ENCODE measurements at places on chromosomes 2 and 18.

GRCh38 chr2:105139556-105140239 lies 101.8 kb downstream of the MRPS9 start:
- no peak for DNase-seq

- DNase-seq: no peak
Measured at GRCh38 chr2:175948191-175948590, 53.9 kb downstream of the LNPK start.

DNA sequence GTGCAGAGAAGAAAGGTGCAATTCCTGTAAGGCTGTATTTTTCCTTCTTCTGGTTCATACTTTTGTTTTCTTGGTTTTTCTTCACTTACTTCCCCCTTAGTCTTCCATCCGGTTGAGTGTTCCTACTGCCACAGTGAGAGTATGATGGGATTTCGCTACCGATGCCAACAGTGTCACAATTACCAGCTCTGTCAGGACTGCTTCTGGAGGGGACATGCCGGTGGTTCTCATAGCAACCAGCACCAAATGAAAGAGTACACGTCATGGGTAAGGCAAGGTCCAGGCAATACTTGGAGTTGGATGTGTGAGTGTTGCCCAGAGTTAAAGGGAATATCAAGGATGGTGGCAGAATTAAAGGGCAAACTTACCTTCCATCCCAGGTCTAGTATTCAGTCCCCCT lies 108.0 kb downstream of the DTNA start:
- DNase-seq: no peak

DNA sequence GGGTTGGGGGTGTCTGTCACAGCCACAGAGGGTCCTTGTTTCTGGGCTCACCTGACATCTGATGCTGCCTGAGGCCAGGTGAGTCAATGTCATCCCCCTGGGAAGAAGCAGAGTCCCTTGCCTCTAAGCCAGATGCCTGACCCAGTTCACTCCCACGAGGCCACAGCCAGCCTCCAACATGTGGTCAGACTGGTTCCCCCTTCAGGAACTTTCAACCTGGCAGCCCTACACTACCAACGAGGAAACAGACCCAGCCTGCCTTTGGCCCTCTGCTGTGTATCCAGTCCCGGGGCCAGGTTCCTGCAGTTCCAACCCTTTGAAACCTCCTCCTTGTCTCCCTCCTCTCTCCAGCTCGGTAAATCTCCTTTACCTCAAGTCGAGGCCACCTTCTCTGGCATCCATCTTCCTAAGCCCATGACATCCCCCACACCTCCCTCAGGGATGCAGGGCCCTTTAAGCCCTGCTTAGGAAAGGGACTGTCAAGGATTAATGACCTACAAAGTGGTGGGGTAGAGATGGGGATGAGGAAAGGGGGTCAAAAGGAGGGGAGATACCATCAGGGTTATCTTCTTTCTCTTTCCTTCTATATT lies 49.2 kb upstream of the SMAD2 start:
- no peak for DNase-seq

- no peak for DNase-seq
Measured at GRCh38 chr2:231294571-231295362, 96.3 kb downstream of the ARMC9 start.

DNA sequence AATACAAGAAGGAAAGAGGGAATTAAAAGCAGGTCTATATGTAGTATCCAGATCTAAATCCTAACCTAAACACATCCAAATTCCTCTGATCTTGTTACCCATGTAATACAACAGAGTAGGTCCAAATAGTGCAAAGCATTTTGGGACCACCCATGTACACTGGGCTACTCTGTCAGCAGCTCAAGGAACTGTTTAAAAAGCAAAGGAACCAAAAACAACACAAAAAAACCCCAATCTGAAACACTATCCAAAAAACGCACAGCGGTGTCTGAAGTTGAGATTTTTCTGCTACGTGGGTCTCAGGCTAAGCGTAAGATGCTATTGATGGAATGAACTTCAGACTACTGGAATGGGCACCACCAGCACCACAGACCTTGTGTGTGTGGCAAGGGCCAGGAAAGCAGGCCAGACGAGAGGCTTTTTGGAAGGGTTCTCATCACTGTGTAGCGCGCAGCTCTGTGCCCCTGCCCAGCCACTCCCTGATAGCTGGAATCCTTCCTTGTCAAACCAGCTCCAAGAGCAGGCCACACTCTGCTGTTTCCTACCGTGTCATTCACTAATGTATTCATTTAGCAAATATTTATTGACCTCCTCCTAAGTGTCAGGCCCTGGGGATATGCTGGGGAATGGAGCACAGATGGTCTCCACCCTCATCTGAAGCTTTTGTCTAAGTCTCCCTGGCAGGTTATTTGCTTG lies 101.4 kb downstream of the COLEC12 start:
- no peak for DNase-seq

GRCh38 chr2:173544641-173545363 lies 190.1 kb downstream of the CDCA7 start:
- no peak for DNase-seq

GRCh38 chr2:168105127-168105683 lies 142.2 kb downstream of the STK39 start:
- DNase-seq: no peak

GRCh38 chr2:42084231-42084671 lies 36.4 kb downstream of the PKDCC start:
- no peak for DNase-seq

DNA sequence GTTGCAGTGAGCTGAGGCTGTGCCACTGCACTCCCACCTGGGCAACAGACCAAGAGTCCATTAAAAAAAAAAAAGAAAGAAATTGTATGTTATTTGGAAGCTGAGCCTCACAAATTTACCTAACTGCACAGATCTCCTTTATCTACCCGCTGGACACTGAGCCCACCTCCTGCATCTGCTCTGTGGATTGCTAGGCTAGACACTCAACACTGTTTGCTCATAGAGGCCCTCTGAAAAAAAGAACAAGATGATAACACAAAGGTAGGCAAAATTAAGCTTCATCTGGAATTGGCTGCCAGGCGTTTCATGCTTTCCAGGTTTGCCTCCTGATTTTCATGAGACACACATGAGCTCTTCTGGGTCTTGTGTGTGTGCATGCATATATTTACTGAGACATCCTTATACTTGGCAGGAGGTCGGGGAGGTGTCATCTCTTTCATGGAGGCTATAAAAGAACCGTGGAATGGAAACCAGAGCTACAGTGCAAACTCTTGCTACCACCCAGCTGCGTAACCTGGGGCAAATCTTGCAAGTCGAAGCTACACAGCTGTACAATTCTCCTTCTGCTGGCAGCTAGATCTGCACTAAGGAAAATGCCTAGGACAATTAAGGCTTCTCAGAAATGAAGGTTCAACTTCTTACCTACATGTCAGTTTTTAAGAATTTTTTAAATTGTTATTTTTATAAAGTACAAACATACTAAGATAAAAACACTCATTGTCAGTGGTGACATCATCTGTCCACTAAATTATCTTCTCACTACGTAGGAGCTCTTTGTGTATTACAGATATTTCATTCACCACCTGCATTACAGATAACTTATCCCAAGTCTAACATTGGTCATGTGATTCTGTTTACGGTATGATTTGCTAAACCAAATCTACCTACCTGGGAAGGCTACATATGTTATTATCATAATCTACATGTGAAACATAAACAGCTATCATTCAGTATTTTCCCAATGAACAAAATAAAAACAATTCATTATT lies 63.1 kb downstream of the CABYR start:
- DNase-seq: no peak

- DNase-seq: no peak
Measured at GRCh38 chr2:232280341-232280740, 98.2 kb upstream of the ALPP start.

DNA sequence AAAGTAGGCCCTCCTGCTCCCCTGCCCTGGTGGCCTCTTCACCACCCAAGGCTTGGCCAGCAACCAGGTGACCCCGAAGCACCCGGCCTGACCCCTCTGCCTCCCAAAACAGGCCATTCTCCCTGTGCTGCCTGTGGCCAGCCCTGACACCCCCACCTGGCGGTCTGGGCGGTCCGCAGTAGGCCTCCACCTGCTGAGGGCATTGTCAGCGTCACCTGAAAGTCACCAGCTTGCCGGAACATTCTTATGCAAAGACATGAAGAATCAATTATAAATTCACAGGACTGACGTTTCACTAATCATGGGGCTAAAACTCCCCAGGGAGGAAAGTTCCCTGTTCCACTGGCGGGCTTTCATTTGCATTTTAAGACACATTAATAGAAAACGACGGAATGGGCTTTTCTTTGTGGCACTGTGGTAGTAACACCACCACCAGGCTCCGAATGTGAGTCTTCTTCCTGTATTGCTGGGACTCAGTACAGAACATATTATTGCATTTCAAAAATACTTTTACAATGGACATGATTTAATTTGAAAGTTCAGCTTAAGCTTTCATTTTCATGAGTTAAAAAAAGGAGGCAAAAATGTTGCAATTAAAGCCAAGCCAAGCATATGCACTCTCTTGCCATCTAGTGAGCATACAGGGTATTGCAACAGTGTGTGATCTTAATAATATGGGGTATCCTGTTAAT lies 57.4 kb downstream of the ADI1 start:
- DNase-seq: no peak

- DNase-seq: no peak
Measured at GRCh38 chr2:28095622-28096021, 205.1 kb downstream of the BABAM2 start.

DNA sequence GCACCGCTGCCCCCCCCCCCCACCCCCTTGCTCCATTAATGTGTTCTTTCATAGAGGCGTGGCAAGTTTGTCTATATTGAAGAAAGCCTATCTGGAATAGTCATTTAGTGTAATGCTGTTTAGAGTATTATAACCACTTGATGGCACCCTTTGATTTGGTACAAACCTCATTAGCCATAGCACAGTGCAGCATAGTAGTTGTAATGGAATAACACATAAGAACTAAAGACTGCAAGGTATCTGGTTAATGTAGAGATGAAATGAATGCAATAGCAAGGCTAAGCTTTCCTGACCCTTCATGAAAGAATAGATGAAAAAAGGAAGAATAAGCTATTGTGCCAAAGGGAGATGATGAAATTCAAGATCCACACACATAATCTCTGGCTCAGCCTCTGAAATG lies 81.9 kb downstream of the EHBP1 start:
- no peak for DNase-seq

DNA sequence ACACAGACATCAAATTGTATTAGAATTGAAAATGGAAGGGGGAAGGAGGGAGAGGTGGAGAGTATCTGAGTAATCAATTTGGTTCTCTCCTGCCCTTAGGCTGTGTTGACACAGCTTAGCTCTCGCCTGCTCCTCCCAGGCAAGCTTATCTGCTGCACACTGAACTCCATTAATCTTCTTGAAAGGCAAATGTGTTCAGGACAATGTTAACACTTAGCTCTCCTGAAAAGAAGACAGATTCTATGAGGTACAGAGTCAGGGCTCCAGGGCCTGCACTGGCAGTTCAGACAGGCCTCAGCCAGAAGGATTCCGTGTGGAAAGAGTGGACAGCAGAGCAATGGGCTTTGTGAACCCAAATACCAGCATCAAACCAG lies 430.0 kb upstream of the TNP1 start:
- DNase-seq: no peak

DNA sequence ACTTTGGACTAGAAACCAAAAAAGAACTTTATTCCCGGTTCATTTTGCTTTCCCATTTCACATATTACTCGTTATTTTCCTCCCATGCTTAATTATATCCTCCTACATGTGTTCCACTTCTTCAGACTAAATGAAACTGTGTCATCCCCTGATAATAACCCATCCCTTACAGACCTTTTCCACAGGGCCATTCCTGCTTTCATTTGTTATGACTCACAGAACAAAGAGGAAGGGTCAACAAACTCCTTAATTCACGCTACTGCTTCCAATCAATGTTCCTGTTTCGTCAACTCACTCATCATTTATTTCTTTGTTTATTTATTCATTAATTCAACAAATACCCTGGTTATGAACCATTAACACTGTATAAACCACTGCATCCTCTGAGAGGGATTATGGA lies 104.5 kb downstream of the ZEB2 start:
- DNase-seq: no peak

DNA sequence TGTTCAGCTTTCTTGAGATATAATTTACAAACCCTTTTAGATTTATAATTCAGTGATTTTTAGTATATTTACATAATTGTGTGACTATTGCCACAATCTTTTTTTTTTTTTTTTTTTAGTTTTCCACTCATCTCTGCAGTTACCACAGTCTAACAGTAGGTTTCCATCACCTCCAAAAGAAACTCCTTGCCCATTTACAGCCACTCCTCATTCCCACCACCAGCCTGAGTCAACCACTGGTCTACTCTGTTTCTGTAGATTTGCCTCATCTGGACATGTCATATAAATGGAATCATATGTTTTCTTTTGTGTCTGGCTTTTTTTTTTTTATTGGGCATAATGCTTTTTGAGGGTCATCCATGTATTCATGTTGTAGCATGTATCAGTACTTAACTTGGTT lies 16.1 kb downstream of the MTX2 start:
- DNase-seq: no peak

GRCh38 chr18:78939105-78939504 lies 40.5 kb upstream of the SALL3 start:
- DNase-seq: no peak

GRCh38 chr2:169782513-169782912 lies 16.2 kb upstream of the SSB start:
- no peak for DNase-seq

DNA sequence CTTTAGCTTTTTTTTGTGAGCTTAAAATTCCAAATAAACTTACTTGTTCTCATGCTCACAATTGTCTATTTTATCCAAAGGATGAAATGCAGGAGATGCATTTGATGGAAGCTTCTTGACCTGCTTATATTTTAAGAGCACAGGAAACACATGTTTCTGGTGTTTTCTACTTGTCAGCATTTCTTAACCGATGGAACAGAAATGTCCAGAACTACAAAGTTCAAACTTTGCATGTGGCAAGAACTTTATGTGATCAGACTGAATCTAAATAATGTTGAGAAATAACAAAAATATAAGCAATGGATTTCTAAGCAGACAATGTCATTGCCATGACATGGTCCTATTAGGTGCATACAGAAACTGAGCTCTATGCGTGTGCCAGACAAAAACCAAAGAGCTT lies 9.9 kb upstream of the CTLA4 start:
- DNase-seq: no peak

- no peak for DNase-seq
Measured at GRCh38 chr18:70288851-70289328, at the start of gene SOCS6. Gene SOCS6 (plus strand): TSS chr18:70289045. CDS start chr18:70324669, 35,624 bp downstream.

GRCh38 chr2:136407117-136407951 lies 289.4 kb upstream of the CXCR4 start:
- DNase-seq: no peak

GRCh38 chr18:36942264-36942663 lies 113.3 kb downstream of the KIAA1328 start:
- DNase-seq: no peak

DNA sequence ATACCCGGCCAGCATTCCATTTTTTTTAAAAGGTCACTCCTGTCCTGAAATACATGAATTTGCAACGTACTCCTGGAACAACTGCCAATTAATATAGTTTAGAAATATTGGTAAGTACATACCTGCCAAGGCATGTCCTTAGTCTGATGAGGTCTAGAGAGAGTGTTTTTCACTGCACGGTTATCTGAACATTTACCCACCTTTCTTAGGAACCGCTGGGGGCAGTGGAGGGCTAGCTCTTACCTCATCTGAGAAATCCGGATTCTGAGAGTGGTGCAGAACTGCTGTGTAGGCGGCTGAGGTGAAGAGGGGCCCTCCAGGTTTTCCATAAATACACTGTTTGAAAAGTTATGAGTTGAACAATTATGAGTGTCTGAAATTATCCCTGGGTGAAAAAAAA lies 133.1 kb upstream of the CCDC195 start:
- DNase-seq: no peak
